ENCODE measurements at places on chromosomes 16 and 17.

- no peak for DNase-seq
These were observed 1.4 kb downstream of the TENT4B start for GRCh38 chr16:50154420-50154950.

GRCh38 chr17:62653826-62654761, 26.6 kb downstream of the MRC2 start:
- no peak for DNase-seq

DNA sequence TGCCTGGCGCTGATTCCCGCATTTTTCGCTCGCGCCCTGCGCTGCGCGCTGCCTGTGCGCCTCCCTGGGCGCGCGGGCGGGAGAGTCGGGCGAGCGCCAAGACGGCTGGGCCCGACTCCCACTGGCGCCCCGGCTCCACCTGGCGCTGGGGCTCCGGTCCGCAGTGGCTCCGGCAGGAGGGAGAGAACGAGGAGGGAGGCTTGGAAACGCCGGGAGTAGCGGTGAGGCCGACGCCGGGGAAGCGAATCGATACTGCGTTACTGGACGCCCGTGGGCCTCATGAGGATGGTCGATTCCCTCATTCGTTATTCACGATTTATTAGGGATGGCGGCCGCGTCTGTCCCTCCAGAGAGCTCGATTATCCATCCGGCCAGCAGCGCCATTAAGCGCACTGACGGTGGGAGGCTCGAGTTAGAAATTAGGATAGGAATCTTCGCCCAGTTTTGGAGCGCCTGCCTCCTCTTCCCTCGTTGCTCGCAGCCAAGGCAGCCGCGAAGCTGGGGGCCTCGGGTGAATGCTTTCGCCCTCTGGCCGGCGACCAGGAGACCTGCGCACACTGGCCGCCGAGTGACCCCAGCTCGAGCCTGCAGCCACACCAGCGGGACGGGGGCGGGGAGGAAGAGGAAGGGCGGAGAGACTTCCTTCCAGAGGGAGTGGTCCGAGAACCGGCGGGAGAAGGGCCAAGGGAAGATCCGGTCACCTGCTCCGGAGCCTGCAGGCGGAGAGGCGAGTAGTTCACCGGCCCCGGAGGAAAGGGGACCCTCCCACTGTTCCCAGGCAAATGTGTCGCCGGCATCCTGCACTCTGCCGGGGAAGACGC, 1.3 kb upstream of the PCGF2 start:
- peak; percentile 51 for DNase-seq

- no peak for DNase-seq
These were observed 350.9 kb downstream of the FOXL1 start for GRCh38 chr16:86929057-86929871.

- DNase-seq = no peak
These were observed 13.4 kb upstream of the SULT1A1 start for GRCh38 chr16:28623172-28623711.

- no peak for DNase-seq
These were observed 51.0 kb upstream of the TOM1L1 start for GRCh38 chr17:54849660-54850059.

DNA sequence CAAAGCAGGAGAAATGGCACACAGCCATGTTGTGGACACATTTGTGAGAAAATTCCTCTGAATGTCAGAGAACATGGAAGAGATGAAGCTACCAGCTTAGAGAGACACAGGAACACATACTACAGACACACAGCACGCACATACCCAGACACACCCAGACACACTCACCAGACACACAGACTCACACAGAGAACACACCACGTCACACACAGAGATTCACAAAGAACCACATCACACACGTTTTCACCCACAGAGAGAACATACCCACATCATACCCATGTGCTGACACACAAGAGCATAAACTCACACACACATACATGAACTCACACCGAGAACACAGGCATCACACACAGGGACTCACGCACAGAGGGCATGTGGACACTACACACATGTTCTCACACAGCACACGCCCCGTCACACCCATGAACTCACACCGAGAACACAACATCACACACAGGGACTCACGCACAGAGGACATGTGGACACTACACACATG, 124.9 kb downstream of the METRNL start:
- no peak for DNase-seq

DNA sequence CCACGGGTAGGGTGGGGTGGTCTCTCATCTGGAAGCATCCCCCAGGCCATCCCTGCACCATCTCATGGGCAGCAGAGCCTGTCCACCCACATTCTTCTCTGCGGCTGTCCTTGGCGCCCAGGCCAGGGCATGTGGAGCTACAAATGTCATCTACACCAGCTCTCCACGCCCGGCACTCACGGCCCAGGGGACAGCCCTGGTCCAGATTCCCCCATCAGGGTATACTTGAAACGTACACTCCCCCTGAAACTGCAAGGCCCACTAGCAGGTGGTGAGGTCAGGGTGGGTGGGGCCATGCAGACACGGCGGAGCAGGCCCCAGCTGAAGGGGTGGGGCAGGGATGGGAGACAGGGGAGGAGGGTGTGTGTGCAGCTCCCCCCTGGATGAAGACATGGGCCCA, 3.2 kb upstream of the SOX8 start:
- DNase-seq = no peak

- no peak for DNase-seq
These were observed 36.4 kb upstream of the TMEM97 start for GRCh38 chr17:28282596-28282995.

GRCh38 chr16:22270525-22270924, 26.7 kb upstream of the POLR3E start:
- DNase-seq = no peak

- no peak for DNase-seq
These were observed 56.4 kb upstream of the SLC25A19 start for GRCh38 chr17:75345514-75346167.

- DNase-seq = no peak
These were observed 23.3 kb upstream of the CCL5 start for GRCh38 chr17:35903451-35903850.

All from omental fat pad (tissue), 4 donors.